Ovary (tissue), 10 donors: ENCODE measurements at places on chromosomes 2 and 18. TPM values are rescaled to one million over a fixed set of nuclear protein-coding genes. Genes with fewer than 3 reads are reported as not detected.

BMP10 gene
- total RNA-seq = not detected

CHPF gene
- total RNA-seq = 118 TPM

TUBA4B gene
- total RNA-seq = 0.35 TPM

- H3K4me3 ChIP-seq = no peak overlapping the region
- H3K4me1 ChIP-seq = no peaks in the 10 kb centered on the region
- no peak for DNase-seq
- no peak overlapping the region for H3K27ac ChIP-seq
- H3K36me3 ChIP-seq = no peaks in the 10 kb centered on the region
These were observed 778.5 kb downstream of the ERBB4 start for GRCh38 chr2:211760103-211760502.

DNA sequence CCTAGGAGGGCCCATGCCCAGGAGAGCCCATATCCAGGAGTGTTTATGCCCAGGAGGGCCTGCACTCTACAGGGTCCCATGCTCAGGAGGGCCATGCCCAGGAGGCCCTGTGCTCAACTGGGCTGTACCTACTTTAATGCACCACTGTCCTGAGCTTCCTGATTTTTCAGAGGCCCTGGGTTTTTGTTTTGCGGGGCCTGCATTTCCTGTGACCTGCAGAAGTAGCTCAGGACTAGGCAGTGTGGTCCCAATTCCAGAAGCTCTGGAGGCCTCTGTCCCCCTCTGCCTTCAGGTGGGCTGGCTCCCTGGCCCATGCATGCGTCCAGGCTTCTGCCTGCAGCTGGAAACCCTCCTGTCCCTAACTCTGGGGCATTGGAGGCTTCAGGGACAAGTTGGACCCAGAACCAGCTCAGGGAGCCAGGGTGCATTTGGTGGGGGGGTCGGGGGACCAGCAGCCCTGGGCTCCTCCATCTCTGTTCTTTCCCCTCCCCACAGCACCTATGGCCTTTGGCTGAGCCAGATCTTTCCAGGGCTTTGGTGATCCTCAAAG, 10.8 kb downstream of the GPR35 start:
- H3K27ac ChIP-seq = no peak overlapping the region
- H3K27me3 ChIP-seq = no peaks in the 10 kb centered on the region
- H3K4me3 ChIP-seq = no peak overlapping the region
- no peak for DNase-seq
- H3K4me1 ChIP-seq = no peaks in the 10 kb centered on the region
